ENCODE measurements at places on chromosomes 6 and 20.

DNA sequence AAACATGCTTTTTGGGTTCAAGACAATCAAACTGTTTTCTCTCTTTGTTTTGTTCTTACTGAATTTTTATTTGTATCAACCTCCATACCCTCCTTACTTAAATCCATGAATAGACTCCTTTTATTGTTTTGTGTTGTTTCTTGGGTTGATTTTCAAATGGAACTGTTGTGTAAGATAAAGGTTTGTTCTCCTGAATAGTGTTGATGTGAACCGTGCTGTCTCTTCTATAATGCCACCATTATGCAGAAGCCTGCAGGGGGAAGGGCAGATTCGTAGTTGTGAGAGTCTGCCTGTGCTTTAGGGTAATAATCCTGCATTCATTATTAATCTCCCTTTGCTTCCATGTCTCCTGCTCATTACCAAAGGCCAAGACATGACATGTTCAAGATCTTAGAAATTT is 105.9 kb downstream of the CDKAL1 start:
- no peak for DNase-seq

- DNase-seq = no peak
Observed at GRCh38 chr6:74579794-74580193, 626.1 kb downstream of the COL12A1 start.

DNA sequence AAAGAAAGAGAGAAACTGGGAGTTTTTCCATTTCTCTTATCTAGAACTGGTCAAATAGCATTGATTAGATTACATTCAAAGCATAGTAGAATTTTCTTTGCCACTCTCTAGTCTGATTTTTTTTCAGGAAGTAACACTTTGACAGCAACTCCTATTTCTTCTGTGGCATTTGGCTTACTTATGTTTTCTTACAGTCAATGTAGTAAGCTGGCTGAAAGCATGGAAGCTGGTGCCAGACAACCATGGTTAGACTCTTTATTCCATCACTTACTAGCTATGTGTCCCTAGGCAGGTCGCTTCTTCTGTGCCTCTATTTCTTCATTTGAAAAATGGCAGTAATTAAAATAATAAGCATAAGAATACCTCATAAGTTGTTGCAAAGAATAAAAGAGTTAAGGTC is 54.2 kb upstream of the OPRM1 start:
- DNase-seq = no peak

DNA sequence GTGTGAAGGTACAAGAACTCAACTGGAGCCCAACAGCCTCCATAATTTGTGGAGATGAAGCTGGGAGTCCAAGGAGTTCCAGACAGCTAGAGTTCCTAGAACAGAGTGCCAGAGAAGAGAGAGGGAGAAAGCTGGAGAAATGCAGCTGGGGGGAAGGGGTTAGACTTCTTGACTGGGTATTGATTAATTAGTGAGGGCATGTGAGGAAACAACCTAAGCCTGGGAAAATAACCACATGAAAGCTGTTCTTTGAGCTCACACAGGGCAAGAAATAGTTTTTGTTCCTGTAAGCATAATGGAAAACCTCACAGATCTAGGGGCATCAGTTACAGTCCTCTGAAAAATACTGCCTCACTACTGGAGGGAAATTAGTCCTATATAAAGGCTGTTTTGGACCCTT is 230.5 kb upstream of the FKBP1C start:
- DNase-seq = no peak

- no peak for DNase-seq
Observed at GRCh38 chr6:152671171-152671570, 26.5 kb upstream of the MYCT1 start.

GRCh38 chr6:19736066-19736465 is 101.1 kb upstream of the ID4 start:
- no peak for DNase-seq

DNA sequence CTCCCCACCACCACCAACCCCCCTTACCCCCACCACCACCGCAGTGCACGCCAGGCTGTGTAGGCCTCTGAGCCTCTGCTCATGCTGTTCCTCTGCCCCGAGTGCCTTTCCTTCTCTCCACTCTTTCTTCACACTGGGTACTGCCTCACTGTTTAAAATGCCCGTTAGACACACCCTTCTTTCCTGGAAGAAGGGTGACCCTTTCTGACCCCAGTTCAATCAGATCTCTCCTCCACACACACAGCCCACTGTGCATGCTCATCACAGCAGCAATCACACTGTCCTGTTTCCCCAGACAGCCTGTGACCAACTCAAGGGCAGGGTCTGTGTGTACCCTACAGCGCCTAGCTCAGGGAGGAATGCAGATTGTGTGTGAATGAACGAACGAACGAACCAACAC is 10.0 kb downstream of the TMEM74B start:
- no peak for DNase-seq

GRCh38 chr6:150119173-150119572 is 23.7 kb upstream of the PPP1R14C start:
- no peak for DNase-seq

DNA sequence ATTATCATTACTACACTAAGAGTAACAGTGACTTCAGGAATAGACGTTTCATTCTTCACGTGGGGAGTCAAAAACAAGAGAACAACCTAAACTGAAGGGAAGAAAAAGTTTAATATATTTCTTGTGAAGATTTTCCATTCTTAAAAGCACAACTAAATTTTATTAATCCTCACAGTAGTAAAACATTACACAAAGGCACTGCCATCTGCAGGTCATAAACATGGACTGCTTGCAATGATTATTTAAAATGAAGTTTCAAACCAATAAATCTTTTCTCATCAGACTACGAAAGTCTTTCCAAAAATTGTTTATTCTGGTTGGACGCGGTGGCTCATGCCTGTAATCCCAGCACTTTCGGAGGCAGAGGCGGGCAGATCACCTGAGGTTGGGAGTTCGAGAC is 2.6 kb downstream of the NCOA5 start:
- no peak for DNase-seq

- DNase-seq = no peak
Observed at GRCh38 chr20:63791497-63792156, 39.4 kb downstream of the ZBTB46 start.

DNA sequence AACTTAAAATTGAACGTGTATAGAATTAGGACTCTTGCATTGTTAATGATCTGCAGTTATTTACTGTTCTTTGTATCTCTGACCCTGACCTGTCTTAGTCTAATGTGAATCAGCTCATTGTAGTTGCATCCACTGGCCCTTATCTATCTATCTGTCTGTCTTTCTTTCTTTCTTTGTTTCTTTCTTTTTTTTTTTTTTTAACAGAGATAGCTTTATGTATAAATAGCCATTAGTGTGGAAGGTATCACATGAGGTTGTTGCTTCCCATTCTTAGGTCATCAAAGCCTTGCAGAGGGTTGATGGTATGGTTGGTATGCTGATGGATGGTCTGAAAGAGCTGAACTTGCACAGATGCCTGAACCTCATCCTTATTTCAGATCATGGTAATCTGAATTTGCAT is 59.9 kb downstream of the ENPP1 start:
- DNase-seq = no peak

DNA sequence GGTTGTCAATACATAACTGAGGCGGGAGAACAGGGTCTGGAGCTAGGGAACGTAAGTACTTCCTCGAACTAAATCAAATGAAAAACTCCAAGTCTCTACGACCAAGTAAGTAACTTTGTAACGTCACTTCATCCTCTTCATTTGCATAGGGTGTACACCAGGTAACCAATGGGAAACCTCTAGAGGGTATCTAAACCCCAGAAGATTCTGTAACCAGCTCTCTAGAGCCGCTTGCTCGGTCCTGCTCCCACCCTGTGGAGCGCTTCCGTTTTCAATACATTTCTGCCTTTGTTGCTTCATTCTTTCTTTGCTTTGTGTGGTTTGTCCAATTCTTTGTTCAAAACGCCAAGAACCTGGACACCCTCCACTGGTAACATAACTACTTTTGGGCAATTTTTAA is 133.5 kb upstream of the TMEM170B start:
- DNase-seq = no peak

GRCh38 chr20:23302801-23303200 is 47.8 kb upstream of the NXT1 start:
- no peak for DNase-seq

DNA sequence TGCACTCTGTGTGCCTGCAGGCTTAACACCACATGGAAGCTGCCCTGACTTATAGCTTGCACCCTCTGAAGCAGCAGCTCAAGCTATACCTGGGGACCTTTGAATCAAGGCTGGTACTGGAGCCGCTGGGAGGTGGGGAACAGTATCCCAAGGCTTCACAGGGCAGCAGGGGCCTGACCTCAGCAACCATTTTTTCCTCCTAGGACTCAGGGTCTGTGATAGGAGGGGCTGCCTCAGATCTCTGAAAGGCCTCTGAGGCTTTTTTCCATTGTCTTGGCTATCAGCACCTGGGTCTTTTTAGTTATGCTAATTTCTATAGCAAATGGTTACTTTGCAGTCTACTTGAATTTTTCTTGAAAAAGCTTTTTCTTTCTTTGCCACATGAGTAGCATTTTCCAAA is 80.2 kb upstream of the OPRM1 start:
- no peak for DNase-seq

DNA sequence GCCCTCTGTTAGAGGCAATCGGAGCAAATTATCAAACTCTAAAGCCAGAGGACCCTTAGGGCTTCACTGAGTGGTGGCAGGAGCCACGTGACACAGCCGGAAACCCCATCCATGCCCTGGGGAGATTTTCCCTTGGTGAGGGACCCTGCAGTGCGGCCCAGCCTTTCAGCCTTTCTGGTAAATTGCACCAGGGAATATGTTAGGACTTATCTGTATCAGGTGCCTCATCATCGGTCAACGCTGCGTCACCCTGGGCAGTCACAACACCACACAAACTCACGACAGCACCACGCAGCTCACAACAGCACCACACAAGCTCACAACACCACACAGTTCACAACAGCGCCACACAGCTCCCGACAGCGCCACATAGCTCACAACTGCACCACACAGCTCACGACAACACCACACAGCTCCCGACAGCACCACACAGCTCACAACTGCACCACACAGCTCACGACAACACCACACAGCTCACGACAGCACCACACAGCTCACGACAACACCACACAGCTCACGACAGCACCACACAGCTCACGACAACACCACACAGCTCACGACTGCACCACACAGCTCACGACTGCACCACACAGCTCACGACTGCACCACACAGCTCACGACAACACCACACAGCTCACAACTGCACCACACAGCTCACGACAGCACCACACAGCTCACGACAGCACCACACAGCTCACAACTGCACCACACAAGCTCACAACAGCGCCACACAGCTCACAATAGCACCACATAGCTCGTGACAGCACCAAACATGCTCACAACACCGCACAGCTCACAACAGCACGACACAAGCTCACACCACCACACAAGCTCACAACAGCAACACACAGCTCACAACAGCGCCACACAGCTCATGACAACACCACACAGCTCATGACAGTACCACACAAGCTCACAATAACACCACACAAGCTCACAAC is 199.0 kb downstream of the DLL1 start:
- no peak for DNase-seq

GRCh38 chr6:32867554-32868256 is 13.7 kb downstream of the PSMB9 start:
- DNase-seq = no peak

GRCh38 chr20:20251317-20251716 is 116.6 kb upstream of the INSM1 start:
- no peak for DNase-seq

DNA sequence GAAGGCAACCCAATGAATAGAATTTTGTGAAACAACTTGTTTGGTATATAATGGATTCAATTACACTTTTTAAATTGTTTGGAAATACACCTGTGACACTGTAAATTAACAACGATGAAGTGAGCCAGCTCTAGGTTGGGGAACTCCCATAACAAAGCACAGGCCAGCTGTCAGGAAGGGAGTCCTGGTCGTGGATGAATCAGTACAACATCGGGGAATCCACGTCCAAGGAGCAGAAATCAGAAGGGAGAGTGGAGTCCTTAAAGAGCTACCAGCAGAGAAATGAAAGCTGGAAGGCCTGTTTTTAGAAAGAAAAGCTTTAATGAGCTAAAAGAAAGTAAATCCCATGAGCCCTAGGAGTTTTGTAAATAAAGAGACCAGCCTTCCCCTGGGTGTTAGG is 223.1 kb upstream of the SLC35B3 start:
- no peak for DNase-seq

Data from stimulated activated CD8-positive, alpha-beta memory T cell treated with anti-CD3 and anti-CD28 coated beads, Interleukin-4, amount 100 ng/mL, for 4 hours (primary cell).